ENCODE measurements at places on chromosomes 13 and 19. TPM values are rescaled to one million over a fixed set of nuclear protein-coding genes. Genes with fewer than 3 reads are reported as not detected.

DNA sequence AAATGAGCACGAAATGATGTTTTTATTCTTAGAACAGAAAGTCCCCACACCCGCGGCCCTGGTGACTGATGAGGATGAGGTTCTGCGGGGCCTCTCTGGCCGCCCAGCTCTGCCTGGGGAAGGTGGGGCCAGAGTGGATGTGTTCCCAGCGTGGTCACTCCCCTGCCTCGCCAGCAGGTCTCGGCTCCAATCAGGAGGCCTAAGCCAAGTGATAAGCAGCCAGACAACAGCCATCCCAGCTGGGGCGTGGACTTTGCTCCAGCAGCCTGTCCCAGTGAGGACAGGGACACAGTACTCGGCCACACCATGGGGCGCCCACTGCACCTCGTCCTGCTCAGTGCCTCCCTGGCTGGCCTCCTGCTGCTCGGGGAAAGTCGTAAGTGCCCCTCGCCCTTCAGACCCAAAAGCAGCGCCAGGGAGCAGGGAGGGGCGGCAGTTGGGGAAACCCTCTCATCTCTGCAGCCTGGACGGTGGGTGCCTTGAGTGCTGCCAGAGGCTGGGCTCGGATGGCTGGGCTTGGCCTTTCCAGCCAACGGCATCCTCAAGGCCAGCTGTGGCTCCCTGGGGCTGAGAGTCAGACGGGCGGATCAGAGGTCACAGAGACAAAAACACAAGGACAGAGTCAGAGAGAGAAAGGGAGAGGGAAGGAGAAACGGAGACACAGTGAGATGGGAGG lies at the start of gene F10:
Gene F10 (plus strand): TSS at position 250 of the 676 bp plus-strand sequence. CDS start 57 bp downstream, at position 307.
- no peaks in the 10 kb centered on the region for H3K36me3 ChIP-seq
- no peak within 1 kb of the TSS for H3K4me3 ChIP-seq
- H3K27ac ChIP-seq, result no peak within 1 kb of the TSS
- no peak for DNase-seq

DNA sequence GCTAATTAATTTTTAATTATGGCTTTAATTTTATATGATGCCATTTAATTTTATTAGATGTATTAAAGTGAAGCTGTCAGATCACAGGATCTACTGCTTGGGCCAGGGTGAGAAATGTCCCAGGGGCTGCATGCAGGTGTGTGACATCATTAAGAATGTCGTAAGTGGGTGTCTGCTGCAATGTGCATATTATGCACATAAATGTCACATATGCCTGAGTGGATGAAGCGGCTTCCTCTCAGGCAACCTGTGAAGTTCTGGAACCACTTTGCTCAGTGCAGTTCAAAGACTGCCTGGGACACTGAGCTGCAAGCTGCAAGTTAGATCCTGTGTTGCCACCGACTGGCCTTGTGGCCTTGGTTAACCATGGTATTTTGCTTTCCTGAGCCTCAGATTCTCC lies 355.0 kb downstream of the UQCRFS1 start:
- H3K27ac ChIP-seq, result no peak overlapping the region
- H3K27me3 ChIP-seq, result no peaks in the 10 kb centered on the region

- no peak for DNase-seq
- H3K4me1 ChIP-seq, result no peaks in the 10 kb centered on the region
- no peaks in the 10 kb centered on the region for H3K27me3 ChIP-seq
Measured at GRCh38 chr13:112572366-112572765, 15.6 kb downstream of the TUBGCP3 start.

DNA sequence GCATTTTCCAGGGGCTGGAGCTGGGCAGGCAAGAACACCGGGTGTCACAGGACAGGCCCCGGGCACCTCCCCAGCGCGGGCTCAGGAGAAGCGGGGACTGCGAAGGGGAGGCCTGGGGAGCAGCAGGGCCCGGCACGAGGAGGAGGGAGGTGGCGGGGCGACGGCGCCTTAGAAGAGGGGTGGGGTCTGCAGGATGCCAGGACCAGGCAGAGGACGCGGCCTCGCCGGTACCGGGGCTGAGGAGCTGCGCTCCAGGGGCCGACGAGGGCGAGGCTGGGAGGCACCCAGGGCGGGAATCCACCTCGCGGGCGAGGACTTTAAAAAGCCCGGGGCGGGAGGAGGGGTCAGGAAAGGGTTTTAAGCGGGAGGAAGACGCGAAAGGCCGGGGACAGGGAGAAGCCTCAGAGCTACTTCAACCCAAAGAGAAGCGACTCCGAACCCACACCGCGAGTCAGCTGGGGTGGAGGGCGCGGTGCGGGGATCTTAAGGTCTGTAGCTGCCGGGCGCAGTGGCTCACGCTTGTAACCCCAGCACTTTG lies 665 bp downstream of the ZNF347 start:
- no peak overlapping the region for H3K27ac ChIP-seq
- H3K27me3 ChIP-seq, result no peaks in the 10 kb centered on the region
- H3K4me3 ChIP-seq, result peak overlapping the region; percentile 78
- 0 out of 2 replicates have a peak, but pooled peaks cover 10% of the 10 kb centered on the region for H3K4me1 ChIP-seq

GRCh38 chr13:105463011-105463501 lies 1072.4 kb downstream of the EFNB2 start:
- H3K27me3 ChIP-seq, result no peaks in the 10 kb centered on the region
- DNase-seq, result peak; percentile 32
- H3K4me1 ChIP-seq, result no peaks in the 10 kb centered on the region
- H3K4me3 ChIP-seq, result no peak overlapping the region

GRCh38 chr13:83753912-83754624 lies 128.2 kb downstream of the SLITRK1 start:
- DNase-seq, result peak; percentile 3
- H3K36me3 ChIP-seq, result no peaks in the 10 kb centered on the region
- H3K4me1 ChIP-seq, result peaks cover 11% of the 10 kb centered on the region
- H3K4me3 ChIP-seq, result no peak overlapping the region
- no peak overlapping the region for H3K27ac ChIP-seq

DNA sequence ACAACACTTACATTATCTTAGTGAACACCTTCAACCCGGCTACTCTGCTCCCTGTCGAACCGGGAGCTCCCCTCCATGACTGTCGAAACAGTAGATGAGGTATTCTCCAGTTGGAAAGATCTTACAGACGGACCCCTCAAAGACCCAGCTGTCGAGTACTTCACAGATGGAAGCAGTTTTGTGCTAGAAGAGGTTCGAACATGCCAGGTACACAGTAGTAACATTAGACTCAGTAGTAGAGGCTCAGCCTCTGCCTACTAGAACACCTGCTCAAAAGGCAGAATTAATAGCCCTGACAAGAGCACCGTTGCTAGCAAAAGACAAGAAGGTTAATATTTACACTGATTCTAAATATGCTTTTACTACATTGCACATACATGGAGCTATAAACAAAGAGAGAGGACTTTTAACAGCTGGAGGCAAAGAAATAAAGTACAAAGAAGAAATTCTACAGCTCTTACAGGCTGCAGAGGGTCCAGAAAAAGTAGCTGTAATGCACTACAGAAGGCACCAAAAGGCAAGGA lies 13.6 kb upstream of the SLC15A1 start:
- H3K27ac ChIP-seq, result no peak overlapping the region
- no peak for DNase-seq
- H3K36me3 ChIP-seq, result no peaks in the 10 kb centered on the region
- H3K27me3 ChIP-seq, result no peaks in the 10 kb centered on the region

DNA sequence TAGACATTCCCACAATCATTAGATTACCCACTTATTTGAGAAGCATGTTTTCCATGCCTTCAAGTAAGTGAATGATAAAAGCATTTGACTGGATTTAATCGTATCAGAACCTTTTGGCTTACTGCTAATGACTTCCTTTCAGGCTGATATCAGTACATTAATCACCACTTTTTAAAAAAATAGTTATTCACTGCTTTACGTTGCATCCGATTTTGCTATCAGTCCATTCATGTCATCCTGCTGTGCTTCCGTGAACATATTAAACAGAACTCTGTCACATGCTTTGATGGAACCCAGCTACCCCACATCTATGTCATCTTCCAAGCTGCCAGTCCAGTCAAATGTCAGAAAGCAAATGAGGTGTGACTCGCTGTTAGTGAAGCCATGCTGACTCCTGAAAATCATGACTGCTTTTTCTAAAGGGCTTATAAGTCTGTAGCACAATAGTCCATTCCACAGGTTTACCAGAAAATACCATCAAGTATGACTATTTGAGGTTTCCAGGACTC lies 440.9 kb downstream of the IRS2 start:
- no peak overlapping the region for H3K4me3 ChIP-seq
- H3K27ac ChIP-seq, result no peak overlapping the region
- DNase-seq, result peak; percentile 37
- no peaks in the 10 kb centered on the region for H3K36me3 ChIP-seq

GRCh38 chr13:83499286-83499685 lies 383.0 kb downstream of the SLITRK1 start:
- H3K27ac ChIP-seq, result peak overlapping the region; percentile 99
- no peaks in the 10 kb centered on the region for H3K36me3 ChIP-seq
- H3K27me3 ChIP-seq, result no peaks in the 10 kb centered on the region
- H3K4me3 ChIP-seq, result no peak overlapping the region
- DNase-seq, result peak; percentile 13
- peaks cover 34% of the 10 kb centered on the region for H3K4me1 ChIP-seq

GRCh38 chr13:53311561-53311960 lies 282.9 kb downstream of the OLFM4 start:
- no peaks in the 10 kb centered on the region for H3K4me1 ChIP-seq
- no peaks in the 10 kb centered on the region for H3K27me3 ChIP-seq
- DNase-seq, result no peak
- no peak overlapping the region for H3K4me3 ChIP-seq
- H3K36me3 ChIP-seq, result no peaks in the 10 kb centered on the region

- peaks cover 17% of the 10 kb centered on the region for H3K4me1 ChIP-seq
- no peak overlapping the region for H3K4me3 ChIP-seq
- no peaks in the 10 kb centered on the region for H3K36me3 ChIP-seq
- no peaks in the 10 kb centered on the region for H3K27me3 ChIP-seq
- no peak overlapping the region for H3K27ac ChIP-seq
Measured at GRCh38 chr13:85738696-85739320, 60.4 kb downstream of the SLITRK6 start.

DNA sequence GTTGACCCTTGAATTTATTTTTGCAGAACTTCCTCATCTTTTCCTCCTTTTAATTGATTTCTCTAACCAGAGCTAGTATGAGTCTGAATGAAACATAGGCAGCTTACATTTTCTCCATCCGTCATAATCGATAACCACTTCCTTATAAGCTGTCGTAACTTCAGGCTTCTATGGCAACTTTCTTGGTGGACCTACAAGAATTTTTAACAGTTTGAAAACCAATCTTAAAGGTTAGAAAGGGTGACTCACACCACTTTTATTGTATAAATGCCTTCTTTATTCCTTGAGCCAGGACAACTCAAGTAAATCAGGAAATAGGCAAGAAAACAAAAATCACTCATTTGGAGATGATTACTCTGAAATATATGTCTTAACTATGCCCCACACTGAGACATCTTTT lies 105.7 kb upstream of the KL start:
- H3K27ac ChIP-seq, result peak overlapping the region; percentile 83
- peaks cover 18% of the 10 kb centered on the region for H3K4me1 ChIP-seq

GRCh38 chr19:58400916-58401839 lies 5.7 kb downstream of the RNF225 start:
- no peak overlapping the region for H3K27ac ChIP-seq
- H3K4me1 ChIP-seq, result peaks cover 15% of the 10 kb centered on the region
- DNase-seq, result peak; percentile 100
- H3K4me3 ChIP-seq, result peak overlapping the region; percentile 84

The LRP3 gene
- total RNA-seq, result 25.9 TPM

The UBE2L5 gene
- total RNA-seq, result not detected

The ZNF583 gene
- not detected for total RNA-seq

The CLDN10 gene
- total RNA-seq, result not detected

The KLK3 gene
- not detected for total RNA-seq

The STARD13 gene
- 24.3 TPM for total RNA-seq
